ENCODE measurements at places on chromosomes 16 and 17. TPM values are rescaled to one million over a fixed set of nuclear protein-coding genes. Genes with fewer than 3 reads are reported as not detected.

The ERBB2 gene
- 4.4 TPM for total RNA-seq

The PRR35 gene
- not detected for total RNA-seq

The NT5M gene
- total RNA-seq = 3.1 TPM

The TNRC6C gene
- total RNA-seq = 13.1 TPM

The ZNF764 gene
- total RNA-seq = 4.8 TPM

The COQ7 gene
- total RNA-seq = 32.1 TPM

The BCL6B gene
- 140 TPM for total RNA-seq

The TOM1L1 gene
- total RNA-seq = 0.70 TPM

The TNP2 gene
- total RNA-seq = not detected

DNA sequence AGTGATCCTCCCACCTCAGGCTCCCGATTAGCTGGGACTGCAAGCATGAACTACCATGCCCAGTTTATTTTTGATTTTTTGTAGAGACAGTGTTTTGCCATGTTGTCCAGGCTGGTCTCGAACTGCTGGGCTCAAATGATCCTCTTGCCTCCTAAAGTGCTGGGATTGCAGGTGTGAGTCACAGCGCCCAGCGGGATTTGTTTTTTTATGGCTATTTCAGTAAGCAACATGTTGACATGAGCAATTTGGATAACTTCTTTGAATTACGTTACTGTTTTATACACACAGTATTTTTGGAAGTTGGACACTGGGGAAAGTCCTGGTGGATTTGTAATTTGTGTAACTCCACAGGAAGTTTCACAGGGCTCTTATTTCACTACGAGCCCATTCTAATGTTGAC lies 18.5 kb upstream of the RHOT1 start:
- DNase-seq = no peak

GRCh38 chr17:48037838-48038323 lies 284 bp upstream of the COPZ2 start:
- no peak for DNase-seq

DNA sequence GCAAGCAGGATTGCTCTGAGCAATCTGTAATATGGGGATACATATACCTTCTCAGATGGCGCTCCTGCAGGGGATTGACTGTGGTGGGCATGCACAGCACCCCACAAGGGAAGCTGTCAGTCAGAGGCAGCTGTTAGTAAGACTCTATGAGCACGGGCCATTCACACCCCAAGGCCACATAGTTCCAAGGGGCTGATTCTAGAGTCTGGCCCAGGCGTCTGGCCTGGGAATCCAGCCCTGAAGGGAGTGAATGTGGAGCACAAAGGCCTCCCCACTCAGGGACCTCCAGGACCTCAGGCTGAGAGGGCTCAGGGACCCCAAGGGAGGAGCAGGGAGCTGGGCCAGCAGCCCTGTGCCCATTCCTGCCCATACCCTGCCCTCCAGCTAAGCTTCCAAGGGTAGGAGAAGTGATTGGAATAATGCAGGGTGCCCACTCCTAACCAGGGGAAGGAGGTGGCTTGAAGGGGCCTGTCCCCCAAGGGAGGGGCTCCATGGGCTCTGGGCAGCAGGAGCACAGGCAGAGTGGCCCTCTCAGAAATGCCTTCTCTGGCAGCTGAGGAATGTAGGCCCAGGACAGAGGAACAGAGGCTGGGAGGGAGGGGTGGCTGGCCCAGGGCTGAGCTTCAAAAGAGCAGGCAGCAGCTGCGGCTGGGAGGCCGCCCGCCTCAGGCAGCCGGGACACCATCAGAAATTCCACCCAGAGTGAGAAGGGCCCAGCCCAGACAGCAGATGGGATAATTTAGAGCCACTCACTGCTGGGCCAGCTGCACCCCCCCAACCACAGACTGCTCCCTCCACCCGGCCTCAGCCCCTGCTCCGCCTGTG lies 48.9 kb upstream of the MRPS23 start:
- DNase-seq = no peak

- DNase-seq = peak; percentile 62
These were observed 1.6 kb downstream of the CMIP start for GRCh38 chr16:81445966-81446906.

DNA sequence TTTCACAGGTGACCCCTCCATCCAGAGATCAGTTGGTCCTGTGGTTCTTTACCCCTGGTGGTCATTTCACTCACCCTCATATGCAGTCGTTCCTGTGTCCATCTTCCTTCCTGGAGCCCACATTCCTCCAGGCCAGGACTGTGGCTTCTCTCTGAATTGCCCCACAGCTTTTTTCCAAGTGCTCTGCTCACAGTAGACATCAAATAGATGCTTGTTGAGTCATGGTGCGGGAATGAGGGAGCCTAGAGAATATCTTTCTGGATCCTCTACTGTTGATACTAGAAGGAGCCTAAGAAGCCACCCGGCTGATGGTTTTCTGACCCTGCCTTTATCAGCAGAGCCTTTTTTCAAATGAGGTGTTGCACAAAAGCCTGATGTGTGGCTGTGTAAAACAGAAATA lies 10.4 kb downstream of the USB1 start:
- no peak for DNase-seq

GRCh38 chr16:1470481-1471251 lies 4.2 kb downstream of the CLCN7 start:
- peak; percentile 69 for DNase-seq

- DNase-seq = no peak
These were observed 20.3 kb downstream of the PIMREG start for GRCh38 chr17:6464446-6465041.

GRCh38 chr17:73717690-73718089 lies 73.4 kb upstream of the SDK2 start:
- no peak for DNase-seq

DNA sequence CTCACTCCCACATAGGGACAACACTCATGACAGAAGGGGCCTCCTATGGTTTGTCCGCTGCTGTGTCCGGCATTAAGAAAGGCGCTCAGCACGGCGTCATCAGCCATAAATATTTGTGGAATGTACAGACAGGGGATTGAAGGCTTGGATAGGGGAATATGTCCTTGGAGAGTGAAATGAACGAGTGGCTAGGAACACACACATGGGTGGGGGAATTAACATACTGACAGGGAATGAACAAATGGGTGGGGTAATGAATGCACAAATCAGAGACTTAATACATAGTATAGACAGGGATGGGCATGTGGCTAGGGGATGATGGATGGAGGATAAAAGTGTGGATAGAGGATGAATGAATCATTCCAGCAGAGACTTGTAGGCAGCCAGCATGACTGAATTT lies 154.0 kb upstream of the HSBP1 start:
- DNase-seq = no peak

- DNase-seq = no peak
These were observed 145.2 kb downstream of the KCNJ2 start for GRCh38 chr17:70314506-70314905.

DNA sequence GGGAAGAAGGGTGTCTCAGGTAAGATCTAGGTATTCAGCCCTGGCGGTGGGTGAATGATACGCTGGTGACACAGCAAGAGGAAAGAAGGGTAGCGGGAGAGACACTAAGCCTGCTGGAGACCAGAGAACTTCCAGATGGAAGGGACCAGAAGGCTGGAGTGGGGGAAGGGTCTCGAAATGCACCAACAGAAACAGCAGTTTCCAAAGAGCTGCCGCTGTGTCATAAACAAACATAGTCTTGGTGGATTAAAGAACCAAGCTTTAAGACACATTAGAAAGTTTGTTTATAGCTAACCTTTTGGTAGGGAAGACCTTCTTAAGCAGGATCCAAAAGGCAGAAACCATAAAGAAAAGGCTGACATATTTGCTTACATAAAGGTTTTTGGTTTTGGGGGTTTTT lies 20.9 kb downstream of the TRPV3 start:
- no peak for DNase-seq

DNA sequence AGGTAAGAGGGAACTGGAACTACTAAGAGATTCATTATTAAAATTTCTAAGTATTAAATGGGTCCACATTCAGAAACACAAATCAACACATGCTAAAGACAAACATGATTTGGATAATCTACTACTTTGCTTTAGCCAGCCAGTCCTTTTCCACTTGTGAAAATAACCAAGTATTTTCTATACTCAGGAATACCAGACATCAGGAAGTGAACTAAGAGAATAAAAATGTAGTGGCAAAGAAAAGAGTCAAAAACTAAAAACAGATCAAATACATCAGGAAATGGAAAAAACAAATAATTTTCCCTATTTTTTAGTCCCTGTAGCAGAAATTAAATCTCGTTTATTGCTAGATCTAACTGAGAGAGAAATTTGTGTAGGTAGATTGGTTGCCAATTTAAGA lies 78.0 kb downstream of the MYO1D start:
- DNase-seq = peak; percentile 42

DNA sequence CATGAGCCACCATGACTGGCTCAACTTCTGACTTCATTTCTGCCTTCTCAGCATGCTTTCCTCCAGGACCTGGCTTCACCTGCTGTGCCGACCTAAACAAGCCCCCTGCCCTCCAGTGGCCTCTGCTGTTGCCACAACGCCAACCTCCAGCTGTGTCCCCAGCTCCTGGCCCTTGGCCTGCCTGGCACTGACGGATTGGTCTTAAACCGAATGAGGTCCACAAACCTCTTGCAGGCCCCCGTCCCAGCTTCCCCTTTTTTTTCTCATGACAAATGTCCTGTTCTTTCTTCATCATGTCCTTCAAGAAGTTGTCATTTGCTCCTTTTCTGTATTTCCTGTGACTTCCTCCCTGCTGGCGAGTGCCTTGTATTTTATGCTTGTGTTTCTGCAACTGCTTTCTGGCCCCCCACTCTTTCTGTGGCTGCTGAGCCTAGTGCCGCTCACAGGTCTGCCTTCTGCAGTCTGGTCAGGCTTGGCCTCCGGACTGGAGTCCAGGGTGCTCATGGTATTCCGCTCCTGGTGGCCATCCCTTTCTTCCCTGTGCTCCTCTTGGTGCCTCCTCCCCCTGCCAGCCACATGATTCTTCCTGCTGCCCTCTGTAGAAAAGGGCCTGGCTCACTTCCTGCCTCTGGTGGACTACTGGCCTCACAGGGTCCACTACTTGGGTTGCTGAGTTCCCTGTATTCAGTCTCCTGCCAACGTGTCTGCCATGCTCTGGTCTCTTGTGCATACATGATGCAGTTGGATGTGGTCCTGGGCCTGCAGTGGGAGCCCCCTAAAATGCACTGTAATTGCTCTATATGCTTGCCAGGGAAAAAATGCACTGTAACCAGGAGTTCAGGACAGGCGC lies 2.9 kb downstream of the ATP6V0C start:
- peak; percentile 64 for DNase-seq

DNA sequence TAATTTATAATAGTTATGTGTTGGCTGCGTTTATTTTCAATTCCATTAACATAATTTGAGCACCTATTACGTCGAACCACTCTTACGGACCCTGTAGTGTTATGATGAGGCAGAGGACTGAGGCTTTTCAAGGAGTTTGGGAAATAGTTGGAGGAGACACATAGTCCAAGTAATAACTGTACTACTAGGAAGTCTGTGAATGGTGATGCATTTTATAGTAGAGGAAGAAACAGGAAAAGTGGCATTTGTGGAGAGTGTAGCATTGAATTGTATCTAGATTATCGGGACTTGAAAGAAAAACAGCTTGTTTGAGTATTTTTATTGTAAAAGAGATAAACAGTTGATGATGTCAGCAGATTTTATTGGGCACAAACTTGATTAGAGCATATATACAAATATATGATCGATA lies 1.7 kb downstream of the NFATC3 start:
- peak; percentile 31 for DNase-seq

DNA sequence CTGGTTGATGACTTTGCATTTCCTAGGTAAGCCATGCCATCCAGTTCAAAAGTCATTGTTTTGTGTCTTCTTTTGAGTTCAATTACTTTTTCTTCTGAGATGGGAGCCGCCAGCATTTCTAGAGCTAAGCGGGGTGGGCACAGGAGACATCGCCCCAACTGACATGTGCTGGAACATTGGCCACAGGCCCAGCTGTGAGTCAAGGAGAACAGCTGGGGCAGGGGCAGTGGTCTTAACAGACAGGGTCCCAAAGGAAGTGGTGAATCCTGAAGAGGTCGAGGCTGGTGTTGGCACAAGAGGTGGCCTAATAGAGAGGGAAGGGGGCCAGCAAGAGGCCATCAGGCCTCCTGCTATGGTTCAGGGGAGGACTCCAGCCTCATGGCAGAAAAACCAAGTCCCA lies 17.1 kb downstream of the RAB11FIP4 start:
- no peak for DNase-seq

GRCh38 chr17:59607817-59608403 lies 11.8 kb upstream of the CLTC start:
- DNase-seq = peak; percentile 27

- no peak for DNase-seq
These were observed 12.8 kb upstream of the HSBP1 start for GRCh38 chr16:83794860-83795554.

DNA sequence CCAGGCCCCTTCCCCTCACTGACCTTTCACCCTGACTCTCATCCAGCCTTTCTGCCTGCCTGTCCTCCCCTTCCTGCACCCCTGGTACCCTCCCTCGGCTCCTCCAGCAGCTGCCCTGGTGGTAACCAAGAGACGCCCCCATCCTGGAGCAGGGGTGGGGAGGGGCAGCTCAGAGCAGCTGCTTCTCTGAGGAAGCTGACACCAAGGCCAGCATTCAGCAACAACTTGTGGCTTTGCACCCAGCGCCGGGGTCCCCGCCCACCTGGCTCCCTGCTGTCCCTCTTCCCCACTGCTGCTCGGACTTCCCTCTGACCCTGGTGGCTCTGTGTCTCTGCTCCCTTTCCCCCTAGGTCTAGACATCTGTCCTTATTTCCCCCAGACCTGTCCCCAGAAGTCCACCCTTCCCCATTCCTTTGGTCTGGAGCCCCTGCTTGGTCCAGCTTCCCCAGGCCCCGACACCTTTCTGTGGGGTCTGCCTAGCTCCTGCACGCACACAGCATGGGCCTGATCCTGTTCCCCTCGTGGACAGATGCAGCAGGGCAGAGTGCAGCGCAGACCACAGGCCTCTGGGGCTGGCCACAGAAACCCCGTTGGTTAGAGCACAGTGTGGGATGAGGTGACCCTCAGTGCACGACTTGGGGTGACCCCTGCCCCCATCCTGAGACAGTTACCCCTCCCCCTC lies 1.2 kb upstream of the ATP2A1 start:
- DNase-seq = no peak
